Heart right ventricle (tissue), 16 donors: ENCODE measurements at places on chromosomes 3 and 15. TPM values are rescaled to one million over a fixed set of nuclear protein-coding genes. Genes with fewer than 3 reads are reported as not detected.

GRCh38 chr3:35705904-35706303 lies 66.6 kb downstream of the ARPP21 start:
- DNase-seq: no peak

GRCh38 chr3:71061581-71061980 lies 521.9 kb downstream of the FOXP1 start:
- no peak for DNase-seq

The KIF15 gene
- 0.38 TPM for total RNA-seq

The ALDH1A2 gene
- total RNA-seq: 12.2 TPM

The TMC3 gene
- total RNA-seq: not detected

The NAA50 gene
- 75.3 TPM for total RNA-seq

DNA sequence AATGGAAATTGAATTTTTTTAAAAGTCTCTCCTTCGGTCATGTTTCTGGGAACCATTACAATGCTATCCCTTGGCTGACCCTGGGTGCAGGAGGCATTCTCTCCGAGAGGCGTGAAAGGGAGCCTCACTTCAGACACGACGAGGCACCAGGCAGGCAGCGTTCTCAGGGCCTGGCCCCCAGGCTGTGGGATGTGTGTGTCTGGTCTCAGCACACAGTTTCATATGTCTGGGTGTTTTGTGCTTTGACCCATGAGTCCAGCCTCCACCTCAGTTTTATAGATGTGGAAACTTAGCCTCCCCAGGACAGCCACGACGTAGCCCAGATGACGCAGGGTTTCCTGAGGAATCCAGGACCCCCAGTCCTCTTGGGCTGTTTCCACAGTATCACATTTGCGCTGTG lies 34.0 kb downstream of the FGD5 start:
- DNase-seq: no peak
